ENCODE measurements at places on chromosomes 5 and 9.

- no peak for DNase-seq
Measured at GRCh38 chr5:60497706-60498500, 202.1 kb downstream of the DEPDC1B start.

GRCh38 chr5:36422952-36423351 lies 121.2 kb upstream of the RANBP3L start:
- no peak for DNase-seq

DNA sequence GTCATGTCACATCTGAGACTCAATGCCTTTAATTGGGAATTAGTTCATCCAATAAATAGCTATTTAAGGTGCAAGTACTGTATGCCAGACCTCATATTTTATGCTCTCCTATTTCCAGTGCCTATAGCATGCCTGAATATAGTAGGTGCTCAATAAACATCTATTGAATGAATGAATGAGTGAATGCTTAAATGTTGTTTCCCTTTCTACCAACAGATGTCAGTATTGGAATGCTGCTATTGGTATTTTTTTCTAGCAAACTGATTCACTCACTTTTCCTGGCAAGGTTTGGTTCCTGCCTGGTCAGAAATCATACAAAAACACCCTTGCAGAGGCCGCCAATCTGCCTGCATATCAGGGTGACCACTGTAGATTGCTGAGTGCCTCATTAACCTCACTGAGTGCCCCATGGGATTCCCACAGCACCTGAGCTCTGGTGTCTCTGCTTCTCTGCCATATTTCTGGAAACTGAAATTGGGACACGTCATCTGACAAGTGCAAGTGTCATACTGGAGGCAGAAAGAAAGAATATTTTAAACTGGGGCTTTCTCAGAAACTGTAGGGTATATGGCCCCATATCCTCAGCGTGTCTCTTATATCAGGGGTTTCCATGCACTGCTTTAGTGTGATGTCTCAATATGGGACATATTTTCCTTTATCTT lies 359.7 kb downstream of the TRIM32 start:
- no peak for DNase-seq

GRCh38 chr5:75509546-75509945 lies 1.9 kb downstream of the CERT1 start:
- no peak for DNase-seq

- no peak for DNase-seq
Measured at GRCh38 chr5:2142456-2142954, 259.8 kb upstream of the IRX4 start.

GRCh38 chr5:54804086-54804485 lies 181.3 kb downstream of the ESM1 start:
- no peak for DNase-seq

GRCh38 chr5:115209279-115209678 lies 39.6 kb upstream of the TRIM36 start:
- DNase-seq: no peak

DNA sequence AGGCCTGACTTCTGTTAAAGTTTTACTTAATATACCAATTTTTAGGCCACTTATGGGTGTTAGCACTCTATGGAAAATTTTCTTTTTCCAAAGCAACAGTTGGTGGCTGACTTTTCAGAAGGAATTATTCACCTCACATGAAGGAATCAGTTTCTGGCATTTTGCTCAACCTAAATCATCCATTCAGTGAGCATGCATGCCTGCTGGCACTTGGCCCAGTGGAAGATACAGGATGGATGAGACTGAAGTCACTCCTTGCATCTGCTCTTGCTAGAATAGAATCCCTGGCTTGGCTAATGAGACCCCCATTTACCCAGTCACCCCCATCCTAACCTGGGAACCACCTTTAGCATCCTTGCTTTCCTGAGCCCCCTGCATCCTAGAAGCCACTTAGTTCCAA lies 131.7 kb downstream of the WDR41 start:
- no peak for DNase-seq

- DNase-seq: no peak
Measured at GRCh38 chr9:101324245-101324804, 60.5 kb downstream of the BAAT start.
